HFF-Myc (cell line): ENCODE measurements at places on chromosomes 11 and 22.

- DNase-seq: no peak
Measured at GRCh38 chr11:71086687-71087258, 165.6 kb downstream of the SHANK2 start.

DNA sequence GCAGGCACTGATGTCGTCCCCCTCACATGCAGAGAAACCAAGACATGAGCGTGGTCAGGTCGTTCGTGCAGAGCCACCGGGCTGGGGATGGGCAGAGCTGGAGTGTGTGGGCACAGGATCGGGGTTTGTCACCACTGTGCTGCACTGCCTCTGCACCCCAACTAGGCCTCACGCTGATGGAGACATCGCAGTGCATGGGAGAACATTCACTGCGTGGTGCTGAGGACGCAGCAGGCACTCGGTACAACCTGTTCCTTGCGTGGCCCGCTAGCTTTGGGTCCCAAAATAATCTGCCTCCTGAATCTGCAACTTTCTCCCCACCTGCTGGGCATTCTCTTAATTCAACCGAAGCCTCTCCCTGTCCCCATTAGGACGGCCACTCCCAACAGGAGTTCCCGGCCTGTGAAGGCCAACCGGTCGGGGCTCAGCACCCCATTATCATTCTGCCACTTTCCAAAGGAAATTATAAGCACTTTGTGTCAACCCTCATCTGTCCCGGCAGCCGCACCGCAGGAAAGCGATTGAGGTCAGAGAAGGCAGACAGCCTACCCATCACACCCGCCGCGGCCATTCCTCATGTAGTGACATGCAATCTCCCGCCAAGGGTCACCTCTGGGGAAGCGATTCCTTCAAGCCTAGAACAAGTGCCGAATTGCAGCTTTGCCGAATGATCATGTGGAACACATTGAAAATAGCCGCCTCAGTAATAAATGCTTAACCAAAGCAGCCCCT is 490.4 kb downstream of the MN1 start:
- DNase-seq: no peak

- DNase-seq: no peak
Measured at GRCh38 chr11:63583357-63583677, 20.1 kb upstream of the PLAAT2 start.

- DNase-seq: no peak
Measured at GRCh38 chr22:25360891-25361645, 141.6 kb downstream of the CRYBB2 start.

GRCh38 chr22:31929167-31929930 is 15.0 kb upstream of the YWHAH start:
- DNase-seq: peak; percentile 38

- DNase-seq: no peak
Measured at GRCh38 chr11:62671236-62671607, 251 bp upstream of the UQCC3 start.
